ENCODE measurements at places on chromosomes 12 and 14. TPM values are rescaled to one million over a fixed set of nuclear protein-coding genes. Genes with fewer than 3 reads are reported as not detected.

RBP5 gene
- 7.5 TPM for total RNA-seq

PLBD1 gene
- total RNA-seq = 85.4 TPM

IL26 gene
- total RNA-seq = not detected

DNA sequence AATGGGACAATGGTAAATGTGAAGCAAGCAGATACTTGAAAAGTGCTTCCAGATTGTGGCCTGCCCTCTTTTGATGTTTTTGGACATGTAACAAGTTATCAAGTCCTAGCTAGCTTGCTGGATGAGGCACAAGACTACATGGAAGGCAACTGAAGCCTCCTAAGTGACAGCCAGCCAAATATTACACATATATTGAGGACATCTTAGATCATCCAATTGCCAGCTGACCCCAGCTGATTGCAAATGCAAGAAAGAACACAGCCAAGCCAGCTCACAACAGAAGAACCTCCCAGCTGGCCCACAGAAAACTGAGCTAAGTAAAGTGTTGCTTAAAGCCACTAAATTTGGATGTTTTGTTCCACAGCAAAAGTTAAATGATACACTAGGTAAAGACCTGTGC, 156.9 kb downstream of the SRGAP1 start:
- no peak for DNase-seq

- no peak for DNase-seq
These were observed 8.6 kb upstream of the TFCP2 start for GRCh38 chr12:51181558-51181957.

ZBTB39 gene
- total RNA-seq = 7.5 TPM

TAS2R30 gene
- 11.8 TPM for total RNA-seq

Data from ureter (tissue), 1 donor.